ENCODE measurements at places on chromosomes 2 and 18.

- DNase-seq: no peak
Observed at GRCh38 chr2:138086576-138086975, 122.3 kb downstream of the HNMT start.

DNA sequence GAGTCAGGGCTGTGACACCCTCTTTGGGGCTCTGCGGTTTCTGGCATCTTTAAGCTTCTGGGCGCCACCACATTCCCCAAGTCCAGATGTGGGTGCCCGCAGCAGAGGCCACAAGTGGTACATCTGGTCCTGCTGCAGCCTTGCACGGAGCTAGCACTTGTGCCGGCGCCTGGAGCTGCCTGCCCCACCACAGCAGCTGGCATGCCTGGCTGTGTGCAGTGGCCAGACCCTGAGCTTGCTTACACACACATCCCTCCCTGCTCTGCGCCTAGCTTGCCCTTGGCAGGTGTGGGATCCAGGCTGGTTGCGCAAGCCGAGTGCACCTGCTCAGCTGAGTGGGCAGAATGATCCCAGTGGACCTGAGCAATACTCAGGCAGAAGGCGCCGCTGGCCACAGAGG lies 27.3 kb downstream of the SLC4A10 start:
- DNase-seq: no peak

GRCh38 chr2:8061219-8061618 lies 620.6 kb upstream of the ID2 start:
- no peak for DNase-seq

DNA sequence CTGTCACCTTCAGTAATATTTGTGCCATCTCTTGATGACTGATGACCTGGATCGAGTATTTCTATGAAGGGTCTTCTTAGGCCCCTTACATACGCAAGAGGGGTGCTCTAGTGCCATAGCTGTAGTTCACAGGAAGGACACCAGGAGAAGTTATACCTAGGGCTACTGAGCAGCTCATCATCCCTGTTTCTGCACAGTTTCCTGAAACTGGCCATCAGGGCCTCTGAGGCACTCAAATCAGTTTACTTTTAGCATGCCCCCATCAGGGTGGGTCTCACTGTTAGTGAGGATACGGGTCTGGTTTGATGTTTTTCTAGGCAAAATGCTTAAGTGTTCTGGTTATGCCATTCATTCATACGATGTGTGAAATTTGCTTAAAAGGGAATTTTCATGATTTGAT lies 20.0 kb upstream of the FBLN7 start:
- DNase-seq: no peak

GRCh38 chr2:196515051-196515450 lies 124.5 kb upstream of the CCDC150 start:
- DNase-seq: no peak

- DNase-seq: no peak
Observed at GRCh38 chr2:110740747-110741349, 8.5 kb downstream of the ACOXL start.

GRCh38 chr18:369224-370015 lies 101.6 kb upstream of the THOC1 start:
- DNase-seq: no peak

- DNase-seq: no peak
Observed at GRCh38 chr2:238281826-238282480, 6.5 kb downstream of the PER2 start.
